ENCODE measurements at places on chromosomes 7 and 10. TPM values are rescaled to one million over a fixed set of nuclear protein-coding genes. Genes with fewer than 3 reads are reported as not detected.
A peak's percentile ranks its signal among the peaks of the same experiment; 100 is the strongest.

GLI3 gene
- 1.2 TPM for polyA plus RNA-seq

DNA sequence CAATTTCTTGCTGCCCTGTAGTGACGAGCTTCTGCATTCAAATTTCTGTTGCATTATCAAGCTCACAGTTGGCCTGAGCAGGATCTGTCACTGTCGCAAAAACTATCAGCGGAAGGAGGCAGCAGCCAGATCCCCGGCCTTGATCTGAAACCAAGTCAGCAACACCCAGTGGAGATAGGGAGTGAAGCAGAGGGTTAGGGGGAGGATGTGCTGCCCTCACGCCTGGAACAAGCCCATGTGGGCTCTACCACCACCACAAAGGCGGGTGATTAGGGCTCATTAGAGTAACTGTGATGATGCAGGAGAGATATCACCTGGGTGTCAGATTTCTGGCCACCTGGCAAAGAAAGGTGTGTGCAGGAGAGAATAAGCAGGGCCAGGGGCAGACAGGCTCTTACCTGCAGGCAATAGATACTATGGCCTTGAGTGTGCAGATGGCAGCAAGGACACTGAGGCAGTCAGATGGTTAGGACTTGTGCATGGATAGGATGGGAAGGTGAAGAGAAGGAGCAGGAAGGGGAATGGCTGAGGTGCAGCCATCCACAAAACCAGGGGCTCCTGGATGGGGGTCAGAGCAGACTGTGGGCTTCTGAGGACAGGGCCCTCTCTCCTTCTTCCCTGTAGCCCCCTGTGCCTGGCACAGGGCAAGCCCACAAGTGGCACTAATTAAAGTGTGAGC is 417.3 kb downstream of the RPS24 start:
- DNase-seq: no peak

EGFR gene
- 15.0 TPM for polyA plus RNA-seq

- no peak for DNase-seq
These were observed 5.5 kb upstream of the SEMA4G start for GRCh38 chr10:100963826-100964225.

DNA sequence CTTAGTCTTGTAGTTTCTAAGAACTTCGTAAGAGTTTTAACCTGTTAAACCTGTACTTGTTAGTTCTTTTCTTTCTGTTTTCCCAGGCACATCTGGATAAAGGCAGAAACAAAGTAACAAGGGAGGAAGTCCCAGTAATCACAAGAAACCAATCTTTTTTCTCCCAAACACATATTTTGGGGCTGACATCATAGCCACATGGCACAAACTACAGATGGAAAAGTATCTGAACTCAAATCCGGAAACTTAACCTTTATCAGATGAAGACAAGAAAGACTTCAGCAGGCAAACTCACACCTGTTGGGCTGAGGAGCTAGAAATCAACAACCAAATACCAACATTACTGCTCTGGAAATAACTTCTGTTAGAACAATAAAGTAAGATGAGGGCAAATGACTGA is 67.1 kb downstream of the CUBN start:
- no peak for DNase-seq

C10orf62 gene
- polyA plus RNA-seq: not detected

DNA sequence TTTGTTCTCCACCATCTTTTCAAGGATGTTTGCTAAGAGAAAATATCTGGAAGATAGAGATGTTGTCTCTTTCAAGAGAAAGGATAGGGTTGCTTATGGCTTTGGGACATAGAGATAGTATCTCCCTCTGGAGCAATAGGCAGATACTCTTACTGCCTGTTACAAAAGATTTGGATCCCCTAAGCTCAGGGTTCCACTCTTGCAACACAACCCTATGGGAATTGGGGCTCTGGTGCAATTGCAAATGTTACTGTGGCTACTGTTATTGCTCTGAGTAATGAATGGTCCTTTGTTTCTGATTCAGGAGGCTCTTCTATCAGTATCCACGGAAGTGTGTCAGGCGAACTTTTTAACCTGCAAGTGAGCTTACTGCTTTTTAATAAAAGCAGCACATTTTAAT is 88.8 kb downstream of the GPR85 start:
- DNase-seq: no peak

CFAP46 gene
- polyA plus RNA-seq: 1.3 TPM

DNA sequence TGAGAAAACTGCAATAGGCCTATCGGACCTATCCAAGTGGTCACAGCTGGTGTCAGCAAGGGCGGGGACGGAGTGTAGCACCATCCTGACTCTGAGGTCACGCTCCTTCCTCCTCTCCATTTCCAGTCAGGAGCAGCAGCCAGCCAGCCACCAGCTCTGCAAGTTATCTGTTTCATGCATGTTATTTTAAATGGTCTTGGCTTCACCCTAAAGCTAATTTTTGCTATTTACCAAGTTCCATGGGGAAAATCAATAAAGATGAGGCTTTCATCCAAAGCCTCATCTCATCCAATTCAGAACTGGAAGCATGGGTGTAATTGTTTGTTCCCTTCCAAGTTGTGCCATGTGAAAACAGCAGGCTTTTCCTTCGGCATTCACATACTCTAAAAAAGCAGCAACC is 49.3 kb downstream of the ICA1 start:
- no peak for DNase-seq

GRCh38 chr10:125177641-125178640 is 17.6 kb upstream of the CTBP2 start:
- DNase-seq: peak; percentile 44

- no peak for DNase-seq
These were observed 60.9 kb upstream of the COL1A2 start for GRCh38 chr7:94333810-94334209.

YAE1 gene
- 14.7 TPM for polyA plus RNA-seq

IPMK gene
- 2.3 TPM for polyA plus RNA-seq

DNA sequence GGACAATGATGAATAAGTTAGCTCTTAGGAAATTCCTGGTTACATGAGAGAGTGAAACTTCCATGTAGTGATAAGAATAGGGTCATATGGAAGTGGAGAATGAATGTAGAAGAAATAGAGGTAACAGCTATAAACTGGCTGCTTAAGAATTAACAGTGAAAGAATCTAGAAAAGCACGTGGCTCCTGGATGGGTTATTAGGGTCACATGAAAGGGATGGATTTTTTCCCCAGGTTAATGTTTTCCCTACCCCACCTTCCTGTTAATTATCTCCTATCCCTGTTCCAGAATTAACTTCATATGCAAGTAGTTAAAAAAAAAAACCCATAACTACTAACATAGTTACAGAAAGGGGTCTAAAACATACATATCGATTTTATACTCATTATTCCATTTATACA is 58.0 kb downstream of the ANKIB1 start:
- no peak for DNase-seq

DNA sequence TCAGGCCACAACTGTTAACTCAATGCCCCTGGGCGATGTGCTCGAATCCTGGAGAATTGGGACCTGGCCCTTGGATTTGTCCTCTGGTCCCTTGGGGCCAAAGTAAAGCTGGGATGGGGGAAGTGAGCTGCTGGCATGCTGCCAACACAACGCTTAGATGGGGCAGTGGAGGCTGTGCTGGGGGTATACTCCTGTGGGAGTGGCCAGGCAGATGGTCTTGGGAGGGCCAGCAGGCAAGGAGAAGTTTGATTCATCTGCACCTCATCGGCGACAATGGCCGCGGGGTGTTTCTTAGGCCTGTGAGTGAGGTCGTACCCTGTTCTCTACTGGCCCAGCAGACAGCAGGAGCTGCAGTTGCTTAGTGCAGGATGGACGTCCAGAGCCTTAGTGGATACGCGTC is 139.0 kb upstream of the MTPN start:
- no peak for DNase-seq

DNA sequence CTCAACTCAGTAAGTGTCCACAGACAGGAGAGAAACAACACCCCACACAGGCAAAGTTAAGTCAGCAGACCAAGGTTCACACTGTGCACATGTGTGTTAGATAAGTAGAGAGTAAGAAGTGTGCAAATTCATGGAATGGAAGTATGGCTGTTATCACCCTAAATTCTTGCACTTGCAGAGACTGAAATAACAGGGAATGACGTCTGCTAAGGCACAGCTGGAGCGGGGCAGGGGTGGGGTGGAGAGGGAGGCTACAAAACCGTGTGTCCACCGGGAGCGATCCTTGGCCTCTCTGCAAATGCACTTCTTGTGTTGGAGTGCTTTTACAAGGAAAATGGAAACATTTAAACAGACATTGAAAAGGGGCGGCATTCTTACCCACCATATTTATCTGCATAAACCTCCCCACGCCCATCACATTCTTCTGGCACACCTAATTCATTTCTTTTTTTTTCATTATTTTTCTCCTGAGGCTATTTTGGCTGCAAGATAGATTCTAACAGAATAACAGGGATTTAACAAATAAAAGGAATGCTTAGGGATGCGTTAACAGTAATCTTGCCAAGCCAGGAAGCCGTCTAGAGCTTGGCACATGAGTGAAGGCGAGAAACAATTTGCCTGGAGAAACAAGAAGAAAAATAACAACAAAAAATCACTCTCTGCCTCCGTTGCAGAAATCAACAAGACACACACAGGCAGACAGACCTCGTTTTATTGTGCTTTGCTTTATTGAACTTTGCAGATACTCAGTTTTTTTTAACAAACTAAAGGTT is 30.1 kb downstream of the TNS3 start:
- DNase-seq: peak; percentile 29

MYO1G gene
- polyA plus RNA-seq: 0.17 TPM

DNA sequence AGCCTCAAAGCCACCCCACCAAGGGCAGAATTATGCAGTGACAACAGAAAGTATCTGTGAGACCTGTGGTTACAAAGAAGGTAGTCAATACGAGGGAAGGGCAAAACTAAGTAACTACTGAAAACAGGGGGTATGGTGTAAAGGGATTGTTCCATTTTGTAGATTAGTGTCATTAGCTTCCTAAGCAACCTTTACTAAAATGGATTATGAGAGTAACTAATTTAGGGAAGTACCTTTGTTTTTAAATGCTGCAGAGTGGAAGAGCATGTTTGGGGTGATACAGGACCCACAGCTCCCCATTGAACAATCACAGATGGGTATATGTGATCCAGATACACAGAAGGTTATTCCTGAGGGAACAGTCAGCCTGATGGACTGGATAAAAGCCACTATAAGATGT is 51.3 kb upstream of the TAC1 start:
- no peak for DNase-seq

DNA sequence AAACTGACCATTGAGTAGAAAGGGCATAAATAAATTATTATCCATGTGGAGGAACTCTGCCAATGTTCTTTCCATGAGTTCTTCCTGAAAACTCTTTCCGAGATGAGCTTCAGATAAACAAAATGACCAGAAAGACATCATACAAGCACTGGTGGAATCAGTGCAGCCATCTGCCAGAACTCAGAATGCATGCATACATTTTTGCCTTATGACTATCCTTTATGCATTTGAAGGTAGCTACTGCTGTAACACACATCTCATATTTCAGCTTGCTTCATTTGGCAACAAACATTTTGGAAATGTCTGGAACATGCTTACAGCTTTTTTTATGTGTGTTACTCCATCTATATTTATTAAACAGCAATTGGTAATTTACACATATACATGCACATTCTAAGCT is 448.9 kb downstream of the PLXDC2 start:
- DNase-seq: peak; percentile 20

GRCh38 chr7:113122744-113123143 is 4.4 kb upstream of the SMIM30 start:
- DNase-seq: no peak

PRKAR2B gene
- polyA plus RNA-seq: 35.8 TPM

SERPINE1 gene
- 4.3 TPM for polyA plus RNA-seq

RUFY2 gene
- polyA plus RNA-seq: 7.4 TPM

KAZALD1 gene
- 5.0 TPM for polyA plus RNA-seq

HTR5A gene
- 2.1 TPM for polyA plus RNA-seq

SPDYE2B gene
- not detected for polyA plus RNA-seq

HABP2 gene
- polyA plus RNA-seq: 10.9 TPM

GRCh38 chr10:5645375-5645774 is 21.0 kb downstream of the ASB13 start:
- DNase-seq: no peak

DNA sequence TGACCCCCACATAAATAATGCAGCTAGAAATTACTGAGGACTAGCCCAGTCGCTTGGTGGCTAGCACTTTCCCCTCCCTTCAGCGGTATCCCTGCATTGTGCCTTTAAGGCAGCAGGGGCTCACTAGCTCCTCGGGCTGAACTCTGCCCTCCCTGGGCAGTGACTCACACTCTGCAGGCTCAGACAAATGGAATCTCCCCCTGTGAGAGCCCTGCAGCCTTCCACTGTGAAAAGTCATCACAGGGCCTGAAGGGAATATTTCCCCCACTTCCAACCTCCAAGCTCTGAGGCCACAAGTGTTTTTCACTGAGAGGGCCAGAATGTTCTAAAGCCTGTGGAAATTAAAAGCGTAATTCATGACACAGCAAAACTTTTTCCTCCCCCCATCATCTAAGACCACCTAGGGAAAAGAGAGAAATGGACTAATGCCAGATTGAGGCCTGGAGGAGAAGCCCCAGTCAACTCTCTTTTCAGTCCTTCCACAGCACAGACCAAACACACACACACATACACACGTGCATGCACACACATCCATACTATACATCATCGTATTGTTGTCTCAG is 93.6 kb upstream of the COL1A2 start:
- DNase-seq: no peak

TAS2R3 gene
- not detected for polyA plus RNA-seq

IRF5 gene
- polyA plus RNA-seq: 2.7 TPM

LRRC72 gene
- not detected for polyA plus RNA-seq

BAIAP2L1 gene
- polyA plus RNA-seq: 19.4 TPM

DNA sequence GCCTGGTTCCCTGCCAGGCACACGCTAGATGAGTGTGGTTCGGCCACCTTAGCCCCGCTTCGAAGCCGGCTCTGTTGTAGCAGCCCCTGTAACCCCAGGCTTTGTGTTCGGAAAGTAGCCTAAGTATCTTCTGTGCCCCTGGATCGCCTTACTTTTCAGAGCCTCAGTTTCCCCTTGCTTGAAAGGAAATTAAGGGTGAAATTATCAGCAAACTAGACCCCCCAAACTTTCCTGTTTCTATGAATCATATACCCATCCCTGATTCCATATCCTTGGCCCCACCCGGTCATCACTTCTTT is 312 bp downstream of the PDCD11 start:
- DNase-seq: no peak

DNA sequence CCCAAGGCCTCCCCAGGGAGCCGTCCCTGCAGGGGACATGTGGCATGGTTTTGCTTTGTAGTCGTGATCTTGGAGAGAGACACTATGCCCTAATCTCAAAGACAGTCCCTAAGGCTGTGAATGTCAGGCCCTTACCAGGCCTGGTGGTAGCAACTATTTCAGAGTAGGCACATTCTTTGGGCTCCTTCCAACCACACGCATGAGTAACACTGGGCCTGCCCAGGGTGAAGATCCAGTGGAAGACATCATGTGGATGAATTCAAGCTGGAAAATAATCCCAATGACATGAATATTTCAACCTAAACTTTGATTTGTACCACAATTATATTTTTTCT is 39.5 kb upstream of the INSIG1 start:
- no peak for DNase-seq

All from brain (organoid and tissue), 16 donors.